Activated T-cell treated with anti-CD3 and anti-CD28 coated beads, Interleukin-2, amount 50 U/mL, for 4 hours (primary cell): ENCODE measurements at places on chromosomes 6 and 20. TPM values are rescaled to one million over a fixed set of nuclear protein-coding genes. Genes with fewer than 3 reads are reported as not detected.

BTNL2 gene
- not detected for total RNA-seq

AVP gene
- not detected for total RNA-seq

CST1 gene
- total RNA-seq = not detected

SUN5 gene
- total RNA-seq = not detected

TSPO2 gene
- total RNA-seq = not detected

SOBP gene
- total RNA-seq = 1.1 TPM

SLC16A10 gene
- total RNA-seq = 4.1 TPM

GRCh38 chr6:26216886-26217713, 129.9 kb downstream of the HFE start:
- peak; percentile 57 for DNase-seq

GRCh38 chr6:41488433-41489119, 57.6 kb upstream of the FOXP4 start:
- DNase-seq = no peak

DNA sequence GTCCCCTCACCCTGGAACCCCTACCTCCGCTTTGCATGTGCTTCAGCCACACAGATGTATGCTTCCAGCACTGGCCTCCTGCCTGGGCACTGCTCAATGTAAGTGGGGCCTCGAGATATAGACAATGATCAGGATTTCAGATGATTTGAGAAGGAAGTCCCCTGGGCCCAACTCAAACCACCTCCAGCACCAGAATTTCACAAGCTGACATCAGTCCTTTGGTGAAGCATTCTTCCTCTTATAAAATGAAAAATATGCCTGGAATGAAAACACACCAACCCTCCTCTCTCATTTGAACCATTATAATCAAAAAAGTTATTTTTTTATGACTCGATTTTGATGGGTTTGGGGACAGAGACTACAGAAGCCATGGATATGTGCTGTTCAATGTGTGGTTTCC, 48.5 kb downstream of the BTBD3 start:
- DNase-seq = no peak

DNA sequence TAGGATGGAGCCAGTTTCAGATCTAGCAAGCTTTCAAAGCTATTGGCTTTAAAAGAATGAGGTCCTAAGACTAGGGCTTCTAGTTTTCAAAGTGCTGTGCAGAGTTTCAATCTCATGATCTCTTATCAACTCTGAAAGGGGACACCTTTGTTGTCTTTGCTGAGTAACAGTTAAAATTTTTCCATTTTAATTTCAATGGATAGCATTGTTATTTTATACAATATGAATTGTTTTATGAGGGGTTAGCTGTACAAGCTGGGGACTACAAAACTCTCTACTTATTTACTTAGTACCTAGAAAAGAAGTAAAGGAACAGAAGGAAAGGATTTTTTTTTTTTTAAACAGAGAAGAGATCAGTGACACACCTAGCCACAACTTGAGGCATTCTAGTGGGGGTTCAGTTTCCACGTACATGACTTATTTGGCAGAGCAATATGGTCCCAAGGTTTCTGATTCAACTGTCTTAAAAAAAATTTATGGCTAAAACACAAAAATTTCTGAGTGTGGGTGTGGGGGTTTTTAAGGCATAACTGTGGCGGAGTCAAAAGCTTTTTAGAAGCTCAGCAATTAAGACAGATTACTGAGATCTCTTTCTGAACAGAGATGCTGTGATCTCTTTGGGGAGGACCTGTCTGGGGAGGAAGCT, 46.1 kb upstream of the JAG1 start:
- no peak for DNase-seq

DNA sequence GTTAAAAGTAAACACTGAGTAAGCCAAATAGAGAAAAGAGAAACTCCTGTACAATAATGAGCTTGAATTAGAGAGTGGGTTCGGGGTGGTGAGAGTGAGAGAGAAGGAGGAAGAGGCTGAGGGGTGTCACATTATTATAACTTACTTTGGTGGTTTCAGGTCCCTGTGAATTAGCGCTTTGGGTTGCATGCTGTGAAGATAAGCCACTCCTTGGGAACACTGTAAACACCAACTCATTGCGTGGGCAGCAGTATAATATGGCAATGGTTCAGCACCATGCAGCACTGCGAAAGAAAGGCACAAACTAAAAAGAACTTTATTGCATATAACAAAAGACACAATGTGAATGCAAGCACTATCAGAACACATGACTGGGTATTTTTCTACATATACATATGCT, 26.9 kb downstream of the MAP3K7 start:
- no peak for DNase-seq

GRCh38 chr6:67112120-67112519, 1405.1 kb upstream of the EYS start:
- no peak for DNase-seq

GRCh38 chr6:84549917-84550316, 214.5 kb downstream of the TBX18 start:
- DNase-seq = no peak

DNA sequence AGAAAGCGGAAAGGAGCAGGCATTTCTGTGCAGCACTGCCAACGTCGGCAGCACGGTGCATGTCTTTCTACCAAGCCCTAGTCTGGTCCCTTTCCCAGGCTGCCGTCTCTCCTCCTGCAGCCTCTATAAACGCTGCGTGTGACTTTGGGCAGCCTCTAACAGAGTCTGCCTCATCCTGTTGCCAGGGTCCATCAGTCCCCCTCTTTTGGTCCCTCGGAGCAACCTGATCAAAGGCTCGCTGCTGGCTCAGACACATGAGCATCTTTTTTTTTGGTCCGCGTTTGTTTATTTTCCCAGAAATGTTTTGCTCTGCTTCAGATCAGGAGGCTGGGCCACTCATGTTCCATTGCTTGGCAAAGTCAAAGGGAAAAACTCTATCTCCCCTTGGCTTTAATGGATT, 166.8 kb upstream of the CST7 start:
- no peak for DNase-seq
